RPMI7951 (cell line): ENCODE measurements at places on chromosomes 3 and 15.
A peak's percentile ranks its signal among the peaks of the same experiment; 100 is the strongest.

- DNase-seq = peak; percentile 67
These were observed 305.9 kb downstream of the CACNA2D3 start for GRCh38 chr3:54427941-54428871.

DNA sequence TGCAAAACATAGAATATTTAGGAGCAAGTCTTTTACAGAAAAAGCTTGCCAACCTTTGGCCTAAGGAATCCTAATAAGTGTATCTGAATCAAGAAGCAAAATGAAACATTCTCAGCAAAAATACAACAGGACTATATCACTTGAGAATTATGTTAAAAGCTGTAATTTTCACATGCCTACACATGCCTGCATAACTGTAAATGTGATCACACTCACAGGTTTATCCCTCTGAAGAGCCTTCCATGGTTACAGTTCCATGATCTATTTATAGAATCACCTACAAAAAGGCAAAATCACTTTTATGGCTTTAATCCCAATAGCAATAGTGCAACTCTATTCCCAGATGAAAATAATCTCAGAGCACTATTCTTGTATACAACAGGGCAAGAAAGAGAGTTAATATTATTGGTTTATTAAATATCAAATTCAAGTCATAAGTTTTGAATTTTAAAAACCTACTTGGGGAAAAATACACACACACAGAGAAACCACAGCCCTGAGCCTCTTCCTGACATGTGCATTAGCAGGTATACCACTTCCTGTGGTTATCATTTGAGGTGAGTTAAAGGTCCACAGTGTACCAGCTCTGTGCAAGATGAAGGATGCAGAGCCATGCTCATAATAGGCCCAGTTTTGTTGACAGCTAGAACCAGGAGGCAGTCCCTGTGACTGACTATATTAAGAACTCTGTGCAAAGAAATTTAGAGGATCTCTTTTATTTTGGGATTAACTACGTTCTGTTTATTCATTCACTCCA, 252.5 kb upstream of the TGFBR2 start:
- no peak for DNase-seq

DNA sequence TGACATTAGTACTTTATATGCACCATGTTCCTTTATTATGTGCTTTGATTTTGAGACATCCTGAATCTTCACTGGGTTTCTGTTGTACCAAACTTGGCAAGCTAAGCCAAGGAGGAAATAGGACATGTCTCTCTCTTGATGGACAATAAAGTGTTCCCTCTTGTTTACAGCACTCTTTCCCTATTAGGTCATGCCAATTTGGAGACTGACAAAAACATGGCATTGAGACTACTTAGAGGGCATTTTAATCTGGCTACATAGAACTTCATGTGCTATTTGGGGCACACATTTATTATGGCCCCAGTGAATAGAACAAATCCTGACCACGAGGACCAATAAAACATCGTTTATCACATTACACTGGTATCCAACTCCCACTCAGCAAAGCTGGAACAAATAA, 85.3 kb upstream of the TNFSF10 start:
- no peak for DNase-seq

GRCh38 chr3:15404767-15405166, 22.6 kb downstream of the METTL6 start:
- DNase-seq = no peak

- DNase-seq = no peak
These were observed 13.0 kb downstream of the ST3GAL6 start for GRCh38 chr3:98776140-98776493.
